Stimulated activated CD4-positive, alpha-beta T cell treated with anti-CD3 and anti-CD28 coated beads, Interleukin-4, amount 100 ng/mL, for 24 hours (primary cell): ENCODE measurements at places on chromosomes 7 and 10.
A peak's percentile ranks its signal among the peaks of the same experiment; 100 is the strongest.

DNA sequence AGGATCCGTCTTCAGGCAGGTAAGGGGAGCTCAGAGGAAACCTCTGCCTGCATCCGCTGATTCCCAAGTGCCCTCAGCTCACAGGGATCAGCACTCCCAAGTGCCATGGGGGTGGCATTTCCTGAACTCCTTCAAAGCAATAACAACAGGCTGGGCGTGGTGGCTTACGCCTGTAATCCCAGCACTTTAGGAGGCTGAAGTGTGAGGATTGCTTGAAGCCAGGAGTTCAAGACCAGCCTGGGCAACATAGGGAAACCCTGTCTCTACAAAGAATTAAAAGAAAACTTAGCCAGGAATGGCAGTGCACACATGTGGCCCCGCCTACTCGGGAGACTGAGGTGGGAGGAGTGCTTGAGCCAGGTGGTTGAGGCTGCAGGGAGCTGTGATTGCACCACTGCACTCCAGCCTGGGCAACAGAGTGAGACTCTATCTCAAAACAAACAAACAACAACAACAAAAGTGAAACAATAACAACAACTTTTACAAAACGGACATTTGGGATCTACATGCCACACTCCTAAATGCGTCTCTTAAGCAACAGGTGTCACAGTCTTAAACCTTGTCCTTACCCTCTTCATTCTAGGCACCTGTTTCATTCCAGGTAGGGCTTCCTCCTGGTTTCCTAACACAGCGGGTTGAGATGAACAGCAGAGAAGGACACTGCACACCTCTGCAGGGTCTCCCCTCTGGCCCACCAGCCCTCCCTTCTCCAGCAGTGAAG lies 73.8 kb downstream of the PAXIP1 start:
- no peak for DNase-seq

- no peak for DNase-seq
Measured at GRCh38 chr10:60517805-60518204, 128.1 kb upstream of the ANK3 start.

GRCh38 chr10:5254488-5254887 lies 57.9 kb downstream of the AKR1C4 start:
- no peak for DNase-seq

DNA sequence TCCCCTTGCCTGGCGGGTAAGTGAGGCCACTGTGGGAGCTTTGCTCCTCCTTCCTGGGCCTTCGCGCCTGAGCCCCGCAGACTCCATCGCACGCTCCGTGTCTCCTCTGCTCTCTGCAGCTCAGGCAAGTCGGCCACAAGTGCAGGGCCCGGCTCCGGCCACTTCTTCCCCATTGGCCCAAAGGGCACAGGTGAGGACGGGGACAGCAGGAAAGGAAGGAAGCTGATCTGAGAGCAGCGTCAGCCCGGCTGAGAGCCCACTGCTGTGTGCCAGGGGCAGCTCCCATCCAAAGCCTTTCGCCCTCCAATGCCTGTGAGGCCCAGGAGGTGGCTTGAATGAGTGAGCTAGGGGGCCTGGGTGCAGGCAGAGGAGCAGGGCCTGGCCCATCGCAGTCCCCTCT lies 33.7 kb upstream of the RHEB start:
- DNase-seq: no peak

DNA sequence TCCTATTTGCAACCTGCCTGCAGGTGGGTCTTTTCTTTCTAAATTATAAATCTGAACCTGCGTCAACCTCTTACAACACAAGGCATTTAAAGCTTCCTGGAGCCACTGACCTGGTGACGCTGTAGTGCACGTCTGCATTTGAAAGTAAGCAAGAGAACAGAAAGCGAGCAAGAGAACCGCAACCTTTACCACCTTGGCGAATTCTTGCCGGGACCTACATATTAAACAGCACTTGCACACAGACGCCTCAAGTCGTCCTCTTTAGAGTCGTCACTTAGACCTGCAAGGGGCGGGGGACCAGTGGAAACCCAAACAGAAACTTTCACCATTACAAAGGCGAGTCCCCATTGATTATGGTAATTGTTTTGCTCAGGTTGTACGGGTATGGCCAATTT lies 9.5 kb downstream of the GLI3 start:
- DNase-seq: no peak

DNA sequence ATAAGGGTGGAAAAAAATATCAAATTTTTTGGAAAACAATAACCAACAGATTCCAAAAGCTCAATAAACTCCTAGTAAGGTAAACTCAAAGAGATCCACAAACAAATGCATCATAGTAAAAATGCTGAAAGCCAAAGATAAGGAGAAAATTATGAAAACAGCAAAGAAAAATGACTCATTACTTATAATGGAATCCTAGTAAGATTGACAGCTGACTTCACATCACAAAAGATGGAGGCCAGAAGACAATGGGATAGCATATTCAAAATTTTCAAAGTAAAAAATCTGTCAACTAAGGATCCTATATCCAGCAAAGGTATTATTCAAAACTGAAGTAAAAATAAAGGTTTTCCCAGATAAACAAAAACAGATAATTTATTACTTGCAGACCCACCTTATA lies 183.4 kb upstream of the VIPR2 start:
- no peak for DNase-seq

DNA sequence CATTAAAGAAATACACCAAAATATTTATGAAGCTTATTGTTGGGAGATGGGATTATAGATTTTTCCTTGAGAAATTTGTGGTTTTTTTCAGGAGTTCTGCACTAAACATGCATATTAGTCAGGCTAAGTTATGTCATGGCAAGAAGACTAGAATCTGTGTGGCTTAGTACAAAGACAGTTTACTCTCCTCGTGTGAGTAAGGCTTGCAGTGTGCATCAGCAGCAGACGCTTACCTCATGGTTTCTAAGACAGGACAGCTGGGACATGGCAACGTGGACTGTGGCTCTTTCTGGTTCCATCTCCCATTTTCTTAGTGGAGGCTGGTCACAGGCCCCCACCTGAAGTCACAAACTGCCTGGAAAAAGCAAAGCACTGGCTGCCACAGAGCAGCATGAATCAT lies 429.6 kb upstream of the VSTM2A start:
- no peak for DNase-seq

- no peak for DNase-seq
Measured at GRCh38 chr10:127041552-127041951, 136.3 kb downstream of the DOCK1 start.

DNA sequence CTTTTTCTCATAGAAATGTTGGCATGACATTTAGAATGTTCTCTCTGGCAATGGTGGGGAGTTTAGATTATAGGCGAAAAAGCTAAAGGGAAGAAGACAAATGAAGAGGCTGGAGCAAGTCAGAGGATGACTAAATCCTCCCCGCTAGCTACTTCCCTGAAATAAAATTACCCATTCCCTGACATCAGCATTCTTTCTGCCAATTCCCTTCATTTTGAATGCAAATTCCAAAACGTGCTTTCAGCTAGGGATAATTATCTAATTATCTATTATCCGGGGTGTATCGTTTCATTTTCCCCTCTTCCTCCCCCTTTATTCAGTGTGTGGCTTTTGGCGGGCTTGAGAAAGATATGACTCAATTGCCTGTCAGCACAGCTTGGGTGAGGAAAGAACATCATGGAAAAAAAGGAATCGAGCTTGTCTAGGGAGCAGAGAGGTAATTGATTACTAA lies 672.3 kb downstream of the TNS3 start:
- no peak for DNase-seq

DNA sequence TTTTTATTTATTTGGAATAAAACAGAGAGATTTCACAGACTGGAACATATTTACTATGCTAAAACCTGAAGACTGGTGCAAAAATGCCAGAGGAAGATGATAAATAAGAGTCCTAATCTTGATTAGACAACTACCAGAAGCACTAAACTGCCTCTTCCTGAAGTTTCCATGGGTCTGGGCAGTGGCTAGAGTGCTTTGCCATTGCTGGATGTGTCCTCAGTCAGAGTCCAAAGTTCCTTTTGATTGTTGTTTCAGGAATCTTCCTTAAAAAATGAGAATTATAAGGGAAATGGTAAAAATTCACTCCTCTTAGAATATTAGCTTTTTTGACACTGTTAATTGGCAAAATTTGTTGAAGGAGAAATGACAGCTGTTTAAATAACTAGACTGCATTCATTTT lies 86.3 kb upstream of the AHR start:
- no peak for DNase-seq

- DNase-seq: no peak
Measured at GRCh38 chr10:104331208-104331838, 6.9 kb downstream of the ITPRIP start.

- DNase-seq: no peak
Measured at GRCh38 chr10:37952043-37952755, 24.2 kb downstream of the ZNF25 start.

DNA sequence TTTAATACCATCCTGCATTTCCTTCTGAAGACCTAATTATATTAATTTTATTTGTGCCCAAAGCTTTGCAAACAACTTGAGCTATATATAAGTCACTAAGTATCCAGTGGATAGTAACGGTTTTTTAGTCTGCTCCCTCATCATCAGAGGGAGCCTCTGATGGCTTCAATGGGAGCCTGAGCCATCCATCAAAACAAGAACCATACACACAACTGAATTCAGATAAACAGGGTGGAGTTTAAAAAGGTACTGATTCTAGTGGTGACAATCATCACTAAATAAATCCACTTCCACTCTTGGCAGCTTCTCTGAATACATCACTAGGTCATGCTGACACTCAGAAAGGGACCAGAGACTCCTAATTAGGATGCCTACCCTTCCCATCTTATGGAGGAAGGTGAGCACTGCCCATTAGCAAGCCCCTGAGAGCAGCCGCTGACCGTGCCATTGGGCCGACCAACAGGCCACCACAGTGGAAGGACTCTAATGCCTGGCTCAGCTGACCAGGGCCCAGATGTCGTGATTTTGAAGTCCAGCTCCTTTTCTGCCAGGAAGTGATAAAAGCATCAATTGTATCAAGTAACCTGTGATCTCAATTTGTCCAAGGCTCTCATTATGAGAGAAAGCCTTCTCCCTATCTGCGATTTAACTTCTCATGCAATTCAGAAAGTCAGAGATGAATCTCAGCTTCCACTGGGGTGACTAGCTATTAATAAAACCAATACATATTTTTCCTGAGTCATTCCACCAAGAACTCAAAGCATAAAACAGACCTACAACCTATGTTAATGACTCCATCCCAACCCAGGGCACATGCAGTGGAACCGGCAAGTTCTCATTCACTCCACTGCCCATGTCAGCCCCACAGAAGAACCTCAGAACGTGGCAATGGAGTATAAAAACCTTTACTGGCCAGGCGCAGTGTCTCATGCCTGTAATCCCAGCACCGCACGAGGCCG lies 13.1 kb downstream of the VOPP1 start:
- DNase-seq: peak; percentile 0

DNA sequence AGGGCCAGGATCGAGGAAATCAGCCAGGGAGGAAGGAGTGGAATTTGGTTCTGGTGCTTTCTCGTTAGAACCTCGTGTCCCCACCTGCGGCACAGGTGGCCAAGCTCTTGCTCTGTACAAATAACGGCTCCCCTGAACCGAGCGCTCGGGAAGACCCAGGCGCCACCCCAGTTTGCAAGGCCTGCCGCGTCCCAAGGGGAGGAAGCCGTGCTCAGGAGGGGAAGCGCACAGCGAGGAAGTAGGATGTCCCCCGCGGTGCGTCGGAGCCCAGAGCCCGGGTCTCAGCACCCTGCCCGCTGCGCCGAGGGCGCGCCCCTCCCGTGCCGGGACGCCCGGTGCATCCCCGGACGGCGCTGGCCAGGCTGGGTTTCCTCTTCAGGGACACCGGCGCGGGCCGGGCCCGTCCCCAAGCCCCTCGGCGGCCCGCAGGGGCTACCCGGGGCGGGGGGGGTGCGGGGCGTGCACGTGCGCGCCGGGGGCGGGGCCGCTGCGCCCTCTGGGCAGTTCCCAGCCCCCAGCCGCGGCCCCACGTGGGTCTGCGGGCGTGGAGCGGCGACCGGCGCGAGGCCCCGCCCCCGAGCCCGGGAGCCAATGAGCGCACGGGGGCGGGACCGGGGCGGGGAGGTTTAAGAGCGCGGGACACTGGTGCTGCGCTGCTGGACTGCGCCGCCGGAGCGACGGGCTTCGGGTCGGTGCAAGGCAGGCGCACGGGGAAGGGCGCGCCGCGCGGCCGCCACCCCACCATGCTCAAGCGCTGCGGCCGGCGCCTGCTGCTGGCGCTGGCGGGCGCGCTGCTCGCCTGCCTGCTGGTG lies at the start of gene LFNG:
Gene LFNG (plus strand): TSS at position 656 of the 812 bp plus-strand sequence. CDS start 88 bp downstream, at position 744.
- DNase-seq: peak; percentile 81

- no peak for DNase-seq
Measured at GRCh38 chr10:31584098-31584631, 265.1 kb downstream of the ZEB1 start.

DNA sequence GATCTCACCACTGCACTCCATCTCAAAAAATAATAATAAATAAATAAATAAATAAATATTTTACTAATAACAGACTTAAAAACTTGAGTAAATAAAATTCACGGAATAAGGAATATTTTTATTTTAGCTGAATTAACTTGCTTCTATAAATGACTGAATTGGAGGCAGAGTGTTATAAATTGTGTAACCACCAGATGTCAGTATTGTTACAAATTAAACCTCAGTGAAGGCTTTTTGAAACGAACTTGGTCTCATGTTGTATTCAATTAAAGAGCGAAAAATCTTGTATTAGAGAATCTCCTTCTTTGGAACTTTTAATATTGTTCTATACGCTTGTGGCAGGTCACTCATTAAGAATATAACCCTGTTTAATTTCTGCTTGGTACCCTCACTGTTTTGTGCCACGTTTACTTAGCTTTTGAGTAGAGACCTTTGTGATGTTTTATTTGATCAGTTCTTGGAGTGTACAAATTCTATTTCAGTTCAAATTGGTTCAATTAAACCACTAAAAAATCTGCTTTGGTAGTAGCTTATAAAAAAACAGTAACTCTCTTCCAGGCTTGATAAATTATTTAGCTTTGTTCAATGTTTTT lies 45.6 kb upstream of the SCIN start:
- no peak for DNase-seq

- peak; percentile 15 for DNase-seq
Measured at GRCh38 chr7:50826371-50827172, 43.9 kb upstream of the GRB10 start.

DNA sequence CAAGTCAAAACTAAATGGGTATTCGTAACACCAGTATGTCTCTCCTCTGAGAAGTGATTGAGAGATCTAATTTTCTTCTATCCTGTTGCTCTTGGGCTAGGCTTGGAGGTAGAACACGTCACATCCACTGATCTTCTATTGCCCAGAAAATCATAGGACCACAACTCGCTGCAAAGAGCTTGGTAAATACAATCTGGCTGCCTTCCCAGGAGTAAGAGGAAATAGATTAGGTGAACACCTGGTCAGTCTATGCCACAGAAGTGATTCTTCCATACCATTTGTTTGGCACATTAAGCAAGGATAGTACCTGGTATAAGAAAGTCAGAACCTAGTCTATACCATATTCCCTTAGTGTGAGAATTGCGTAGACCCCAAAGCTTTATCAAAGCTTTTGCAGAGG lies 129.3 kb upstream of the PHYHIPL start:
- no peak for DNase-seq

GRCh38 chr7:157699357-157700013 lies 362.7 kb downstream of the DNAJB6 start:
- no peak for DNase-seq

DNA sequence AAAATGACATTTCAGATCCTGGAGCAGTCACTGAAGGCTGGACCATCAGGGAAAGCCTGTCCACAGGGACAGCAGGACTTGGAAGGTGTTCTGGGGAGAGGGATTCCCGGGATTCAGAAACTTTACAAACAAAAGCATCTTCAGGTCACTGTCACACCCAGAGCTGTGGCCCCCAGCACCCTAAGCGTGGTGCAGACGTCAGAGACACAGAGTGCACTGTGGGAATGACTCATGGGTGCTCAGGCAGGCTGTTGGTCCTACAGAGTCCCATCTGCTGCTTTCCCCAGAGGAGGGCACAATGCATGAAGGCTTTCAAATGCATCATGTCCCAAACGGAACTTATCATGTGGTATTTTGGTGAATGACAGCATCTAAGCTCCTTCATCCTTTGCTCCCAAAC lies 13.1 kb upstream of the LRMDA start:
- no peak for DNase-seq
